Urinary bladder (tissue), 4 donors: ENCODE measurements at places on chromosomes 4 and X. TPM values are rescaled to one million over a fixed set of nuclear protein-coding genes. Genes with fewer than 3 reads are reported as not detected.
A peak's percentile ranks its signal among the peaks of the same experiment; 100 is the strongest.

The FRMPD4 gene
- 0.85 TPM for total RNA-seq

GRCh38 chrX:55695227-55696018 is 22.1 kb upstream of the RRAGB start:
- DNase-seq: no peak

DNA sequence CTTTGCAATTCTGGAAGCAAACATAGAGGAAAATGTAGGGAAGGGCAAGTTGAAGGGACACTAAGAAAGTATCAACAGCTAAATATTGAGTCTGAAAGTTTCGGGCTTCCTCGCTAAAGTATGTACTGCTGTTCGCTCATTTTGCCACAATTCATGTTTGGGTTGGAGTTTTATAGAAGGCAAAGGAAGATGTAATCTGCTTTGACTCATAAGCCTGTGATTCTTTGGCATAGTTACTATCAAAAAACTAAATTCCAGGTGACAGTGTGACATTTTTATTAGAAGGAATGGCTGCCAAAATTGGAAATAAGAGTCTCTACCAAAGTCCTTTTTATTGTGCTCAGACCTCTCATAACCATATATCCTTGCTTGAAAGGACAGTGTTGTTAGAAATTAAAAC is 336.7 kb upstream of the ADGRL3 start:
- DNase-seq: no peak

- DNase-seq: no peak
These were observed 103.4 kb downstream of the PDGFRA start for GRCh38 chr4:54332542-54332941.

- no peak for DNase-seq
These were observed 46.0 kb downstream of the SEPSECS start for GRCh38 chr4:25113915-25114904.

The ZXDA gene
- 12.7 TPM for total RNA-seq

- DNase-seq: no peak
These were observed at the start of gene EVC2 for GRCh38 chr4:5708449-5709206. TSS of gene EVC2 (minus strand) at chr4:5708559. CDS start at chr4:5708513, 46 bp downstream.

DNA sequence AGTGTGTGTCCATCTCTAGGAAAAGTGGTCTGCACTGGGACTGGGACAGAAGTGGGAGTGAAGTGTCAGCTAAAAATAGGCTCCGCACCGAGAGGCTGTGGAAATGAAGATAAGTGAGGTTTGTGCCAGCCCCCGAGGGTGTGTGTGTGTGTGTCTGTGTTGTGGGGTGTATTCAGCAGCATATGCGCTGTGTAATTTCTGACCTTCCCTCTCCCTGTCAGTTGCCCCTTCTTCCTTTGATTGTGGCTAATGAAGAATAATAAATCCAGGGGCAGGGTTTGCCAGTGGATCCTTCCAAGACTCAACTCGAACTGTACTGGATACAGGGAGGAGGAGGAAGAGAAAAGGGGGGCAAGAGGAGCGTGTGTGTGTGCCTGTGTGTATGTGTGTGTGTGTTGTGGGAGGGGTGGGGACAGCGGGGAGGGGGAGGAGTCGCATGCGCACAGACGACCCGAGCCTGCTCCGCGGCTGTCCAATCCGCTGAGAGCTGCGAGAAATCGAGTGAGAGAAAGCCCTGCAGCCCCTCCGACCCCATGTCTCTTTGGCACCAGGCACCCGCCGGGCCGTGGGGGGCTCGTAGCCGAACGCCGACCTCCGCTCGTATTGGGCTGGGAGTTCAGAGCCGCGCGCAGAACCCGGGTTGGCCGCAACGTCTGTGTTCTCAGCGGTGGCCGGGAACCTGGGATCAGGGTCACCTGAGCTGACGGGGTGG is 916 bp upstream of the POU4F2 start:
- DNase-seq: no peak

GRCh38 chrX:69036674-69037573 is 128.3 kb downstream of the PJA1 start:
- no peak for DNase-seq

DNA sequence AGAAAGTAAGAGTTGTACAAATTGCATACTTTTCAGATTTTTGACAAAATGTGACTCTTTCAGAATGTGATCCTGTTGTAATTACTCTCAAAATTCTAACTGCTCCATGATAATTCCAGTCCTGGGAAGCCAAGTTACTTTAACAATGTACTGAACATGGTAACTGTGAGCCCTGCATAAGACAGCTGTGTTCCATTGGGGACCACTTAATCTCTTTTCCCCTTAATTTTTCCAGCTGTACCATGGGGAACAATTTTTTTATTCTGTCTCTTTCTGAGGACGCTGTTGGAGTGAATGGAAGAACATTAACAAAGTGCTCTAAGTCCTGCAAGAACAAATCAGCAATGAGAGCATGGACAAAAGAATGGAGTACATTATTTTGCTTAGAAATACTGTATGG is 95.8 kb downstream of the UPRT start:
- no peak for DNase-seq

The HSD17B10 gene
- total RNA-seq: 28.7 TPM

The CRLF2 gene
- total RNA-seq: 0.48 TPM

The XAGE1B gene
- total RNA-seq: not detected

DNA sequence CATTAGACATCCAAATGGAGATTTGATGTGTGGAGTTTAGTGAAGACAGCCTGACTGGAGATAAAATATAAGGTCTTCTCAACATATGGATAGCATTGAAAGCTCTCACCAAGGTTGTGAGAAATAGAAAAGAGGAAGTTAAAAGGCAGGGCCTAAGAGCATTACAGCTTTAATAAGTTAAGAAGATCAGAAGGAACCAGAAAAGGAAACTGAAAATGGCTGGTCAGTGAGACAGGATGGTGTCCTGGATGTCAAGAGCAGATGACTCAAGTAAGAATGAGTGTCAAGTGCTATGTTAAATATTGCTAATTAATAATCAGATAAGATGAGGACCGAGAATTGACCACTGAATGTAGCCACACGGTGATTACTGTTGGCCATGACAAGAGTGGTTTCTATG is 642.9 kb downstream of the STPG2 start:
- no peak for DNase-seq

DNA sequence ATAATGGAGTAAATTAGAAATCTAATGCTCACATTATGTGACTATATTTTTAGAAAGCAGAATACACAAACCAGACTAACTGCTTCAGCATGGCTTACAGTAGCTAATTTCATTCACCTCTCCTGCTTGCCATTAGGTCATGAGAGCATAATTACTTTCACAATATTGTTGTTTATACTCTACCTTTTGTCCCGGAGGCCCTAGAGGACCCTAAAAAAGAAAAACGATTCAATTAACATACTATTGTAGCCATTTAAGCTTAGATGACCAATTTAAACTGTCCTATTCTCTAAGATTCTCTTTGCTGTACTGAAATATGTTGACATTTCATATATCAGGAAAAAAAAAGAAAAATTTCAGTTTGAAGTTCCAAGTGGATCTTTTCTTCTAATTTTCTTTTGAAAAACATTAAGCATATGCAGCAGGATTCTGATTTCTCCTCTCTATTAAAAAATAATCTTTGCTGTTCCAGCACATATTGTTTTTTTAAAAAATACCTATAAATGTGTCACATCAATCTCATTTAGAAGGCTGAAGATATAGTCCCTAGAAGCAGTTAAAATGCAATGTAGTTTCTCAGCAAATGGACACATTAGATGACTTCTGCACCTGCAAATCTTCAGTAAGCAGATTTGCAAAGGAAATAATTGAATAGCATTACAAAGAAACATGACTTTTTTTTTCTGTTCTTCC is 157.7 kb upstream of the ETNPPL start:
- DNase-seq: no peak

The PRDM8 gene
- 7.5 TPM for total RNA-seq

The MGST2 gene
- total RNA-seq: 51.8 TPM

The VCX2 gene
- total RNA-seq: not detected

The TRAM1L1 gene
- 7.2 TPM for total RNA-seq

GRCh38 chr4:183035726-183036415 is 63.2 kb upstream of the WWC2 start:
- no peak for DNase-seq

DNA sequence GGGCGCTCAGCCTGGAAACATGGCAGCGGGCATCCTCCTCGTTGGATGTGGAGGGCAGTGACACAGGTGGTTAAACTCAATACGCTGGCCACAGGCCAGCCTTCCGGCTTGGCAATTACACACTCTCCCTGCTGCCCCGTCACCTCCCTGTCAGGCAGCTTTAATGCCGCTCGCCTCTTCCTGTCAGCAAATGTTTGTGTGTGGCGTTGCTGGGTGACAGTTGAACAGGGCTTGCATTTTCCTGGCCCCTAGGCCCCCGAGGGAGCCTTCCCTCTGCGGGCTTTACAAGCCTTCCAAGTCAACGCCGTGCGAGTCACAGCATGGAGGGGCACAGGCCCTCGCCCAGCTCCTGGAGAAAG is 620.0 kb downstream of the BCOR start:
- DNase-seq: peak; percentile 60

DNA sequence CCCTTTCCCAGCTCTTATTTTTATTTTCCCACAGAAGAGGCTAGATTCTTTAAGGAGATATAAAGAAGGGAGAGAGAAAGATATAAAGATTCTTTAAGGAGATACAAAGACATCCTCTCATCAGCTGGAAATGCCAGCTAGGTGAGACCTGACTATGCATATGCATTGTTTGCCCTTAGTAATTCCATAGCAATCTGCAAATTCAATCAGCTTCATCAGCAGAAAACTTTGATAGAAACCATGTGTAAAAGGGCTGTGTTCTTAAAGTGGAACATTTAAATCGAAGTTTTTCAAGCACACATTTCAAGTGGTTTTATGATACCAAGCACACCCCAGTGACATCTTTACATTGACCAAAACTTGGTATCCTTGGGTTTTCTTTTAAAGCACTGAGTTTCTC is 24.1 kb downstream of the FHL1 start:
- no peak for DNase-seq

GRCh38 chr4:3358656-3359055 is 65.8 kb downstream of the RGS12 start:
- no peak for DNase-seq

GRCh38 chr4:39526765-39527295 is 409 bp downstream of the UGDH start:
- DNase-seq: no peak

DNA sequence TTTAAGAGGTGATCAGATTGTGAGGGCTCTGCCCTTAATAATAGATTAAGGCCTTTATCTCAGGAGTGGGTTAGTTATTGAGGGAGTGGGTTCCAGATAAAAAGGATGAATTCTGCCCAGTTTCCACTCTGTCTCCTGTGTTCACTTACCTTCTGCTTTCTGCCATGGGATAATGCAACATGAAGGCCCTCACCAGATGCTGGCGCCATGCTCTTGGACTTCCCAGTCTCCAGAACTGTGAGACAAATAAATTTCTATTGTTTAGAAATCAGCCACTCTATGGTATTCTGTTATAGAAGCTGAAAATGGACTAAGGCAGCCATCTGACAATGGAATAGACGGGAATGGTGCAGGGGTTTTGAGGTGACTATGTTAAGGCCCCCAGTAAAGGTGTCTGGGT is 6.9 kb upstream of the RELL1 start:
- no peak for DNase-seq

The ARHGAP36 gene
- total RNA-seq: 1.0 TPM

The NAA11 gene
- total RNA-seq: not detected

DNA sequence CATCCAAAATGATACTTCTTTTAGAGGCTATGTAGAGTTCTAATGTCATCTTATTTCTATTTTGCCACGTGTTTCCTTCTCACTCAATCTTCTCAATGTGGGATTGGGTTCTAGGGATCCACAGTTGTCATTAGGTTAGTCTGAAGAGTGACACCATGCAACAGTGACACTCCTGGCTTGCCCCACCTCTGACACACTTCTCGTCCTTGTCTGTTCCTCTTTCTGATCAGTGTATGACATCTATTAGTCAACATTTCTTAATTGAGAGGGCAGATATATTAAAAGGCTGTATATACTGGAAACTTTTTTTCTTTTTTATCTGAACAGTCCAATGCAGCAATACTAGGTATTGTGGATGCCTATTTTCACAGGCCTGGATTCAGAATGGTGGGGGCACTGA is 67.6 kb upstream of the GYPA start:
- DNase-seq: no peak

DNA sequence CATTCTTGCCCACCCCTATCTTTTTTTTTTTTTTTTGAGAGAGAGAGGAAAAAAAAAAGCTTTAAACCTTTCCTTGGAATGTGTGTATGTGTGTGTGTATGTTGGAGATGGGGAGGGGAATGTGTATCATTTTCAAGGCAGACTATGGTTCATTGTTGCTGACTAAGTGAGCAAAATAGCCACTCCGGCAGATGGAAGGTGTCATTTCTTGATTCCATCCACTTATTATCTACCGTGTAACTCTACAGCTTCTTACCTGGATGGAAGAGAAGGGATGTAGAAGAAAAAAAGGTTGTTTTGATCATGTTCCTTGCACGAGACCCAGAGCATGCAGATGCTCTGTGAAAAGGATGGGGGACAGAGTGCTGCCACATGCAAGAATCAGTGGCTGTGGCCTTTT is 5.9 kb upstream of the GK2 start:
- no peak for DNase-seq

The BCAP31 gene
- total RNA-seq: 68.6 TPM

DNA sequence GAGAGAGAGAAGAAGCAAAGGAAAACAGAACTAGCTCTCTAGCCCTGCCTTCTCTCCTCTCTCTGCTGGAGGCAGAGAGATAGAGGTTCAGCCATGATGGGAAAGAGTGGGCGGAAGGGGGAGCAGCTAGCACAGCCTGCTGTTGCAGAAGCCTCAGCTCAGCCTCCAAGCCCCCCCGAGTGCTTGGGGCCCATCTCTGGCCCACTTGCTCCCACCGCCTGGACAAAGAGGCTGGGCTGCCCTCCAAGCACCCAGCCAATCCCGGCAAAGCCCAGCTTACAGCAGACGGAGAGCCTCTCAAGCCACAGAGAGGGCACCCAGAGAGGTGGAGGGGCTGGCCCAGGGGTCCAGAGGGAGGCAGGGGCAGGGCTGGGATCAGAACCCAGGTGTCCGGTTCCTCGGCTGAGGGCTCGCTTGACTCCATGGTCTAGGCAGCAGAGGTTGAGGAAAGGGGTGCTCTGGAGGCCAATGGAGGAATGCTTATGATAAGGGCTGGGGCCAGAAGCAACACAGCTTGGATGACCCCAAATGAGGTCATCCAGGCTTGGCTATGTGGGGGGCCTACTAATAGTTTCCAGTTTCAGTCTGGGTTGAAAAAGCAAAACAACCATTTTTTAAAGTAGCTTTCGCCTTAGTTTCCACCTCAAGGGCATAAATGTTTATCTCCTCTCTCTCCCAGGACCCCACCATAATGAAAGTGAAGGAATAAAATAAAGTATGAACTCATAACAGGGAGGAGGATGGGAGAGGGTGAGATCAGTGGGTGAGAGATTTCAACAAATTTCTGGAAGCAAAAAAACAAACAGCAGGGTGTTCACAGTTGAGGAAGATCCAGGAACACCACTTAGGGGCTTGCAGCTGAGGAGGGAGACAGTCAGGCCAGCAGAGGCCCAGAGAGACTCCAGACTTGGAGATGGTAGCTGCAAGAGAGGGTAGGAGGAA is 24.9 kb upstream of the IQSEC2 start:
- no peak for DNase-seq

GRCh38 chrX:56759736-56760409 is 30.8 kb downstream of the NBDY start:
- DNase-seq: no peak

DNA sequence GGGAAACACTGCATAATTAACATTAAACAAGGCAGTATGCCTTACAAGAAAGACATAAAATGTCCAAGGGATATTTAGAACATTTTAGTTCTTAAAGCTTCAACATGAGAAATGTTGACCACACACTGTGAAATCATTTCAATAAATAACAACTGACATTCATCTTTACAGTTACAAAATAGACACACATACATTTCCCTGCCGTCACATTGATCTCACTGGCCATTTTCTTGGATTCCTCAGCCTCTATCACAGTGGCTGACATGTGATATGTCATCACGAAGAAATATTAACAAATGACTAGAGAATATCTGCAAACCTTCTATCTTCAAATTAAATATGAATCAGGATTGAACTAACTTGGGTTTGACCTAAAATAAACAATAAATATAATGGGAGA is 1.9 kb downstream of the CXCL2 start:
- DNase-seq: no peak
